ENCODE measurements at places on chromosomes 12 and 14. TPM values are rescaled to one million over a fixed set of nuclear protein-coding genes. Genes with fewer than 3 reads are reported as not detected.

The LYZ gene
- total RNA-seq: not detected

The RFLNA gene
- 70.8 TPM for total RNA-seq

The GPR162 gene
- 9.0 TPM for total RNA-seq

The ARHGAP9 gene
- total RNA-seq: under 0.01 TPM

The TAS2R31 gene
- 3.2 TPM for total RNA-seq
